ENCODE measurements at places on chromosomes 3 and 15.

GRCh38 chr3:132788301-132788671 lies 66.1 kb upstream of the NPHP3 start:
- no peak for DNase-seq

DNA sequence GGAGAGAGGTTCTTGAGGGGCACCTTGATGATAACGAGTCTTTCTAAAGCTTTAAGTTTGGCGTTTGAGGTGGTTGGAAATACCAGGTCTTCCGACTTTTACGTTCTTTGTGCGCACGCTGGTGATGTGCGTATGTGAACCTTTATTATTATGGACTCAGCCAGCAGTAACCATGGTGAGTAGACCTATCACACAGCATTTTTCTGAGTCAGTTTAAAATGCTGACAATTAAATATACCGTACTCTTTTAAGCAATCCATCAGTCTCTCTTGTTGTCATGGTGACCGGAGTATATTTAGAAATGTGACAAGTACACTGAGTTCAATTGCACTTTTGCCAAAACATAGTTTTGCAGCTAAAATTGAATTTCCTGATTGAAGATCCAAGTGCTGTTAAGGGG lies 172.2 kb downstream of the LPP start:
- DNase-seq = no peak

- peak; percentile 40 for DNase-seq
Measured at GRCh38 chr15:34154725-34155204, 52.9 kb downstream of the PGBD4 start.

- DNase-seq = no peak
Measured at GRCh38 chr15:78035321-78035751, 42.2 kb downstream of the TBC1D2B start.

DNA sequence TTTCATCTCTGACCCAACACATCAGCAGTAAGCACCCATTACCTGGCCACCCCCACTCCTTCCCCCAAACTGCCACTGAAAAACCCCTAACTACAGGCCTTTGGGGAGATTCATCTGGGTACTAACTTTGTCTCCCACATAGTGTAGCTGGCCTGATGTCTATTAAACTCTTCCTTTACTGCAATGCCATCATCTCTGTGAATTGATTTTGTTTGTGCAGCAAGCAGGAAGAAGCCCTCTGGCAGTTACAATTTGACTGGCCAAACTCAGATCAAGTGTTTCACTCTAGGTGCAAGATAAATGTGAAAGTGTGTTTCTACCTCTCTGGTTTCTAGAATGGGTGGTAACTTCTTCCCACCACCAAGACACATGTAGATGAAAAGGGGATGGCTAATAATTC lies 26.7 kb upstream of the OR5K4 start:
- no peak for DNase-seq
